ENCODE measurements at places on chromosomes 7 and 10. TPM values are rescaled to one million over a fixed set of nuclear protein-coding genes. Genes with fewer than 3 reads are reported as not detected.

GRCh38 chr10:112843623-112844022 is 106.4 kb upstream of the TCF7L2 start:
- no peak for DNase-seq

- DNase-seq = no peak
Observed at GRCh38 chr7:135251496-135252391, 18.1 kb downstream of the STRA8 start.

DNA sequence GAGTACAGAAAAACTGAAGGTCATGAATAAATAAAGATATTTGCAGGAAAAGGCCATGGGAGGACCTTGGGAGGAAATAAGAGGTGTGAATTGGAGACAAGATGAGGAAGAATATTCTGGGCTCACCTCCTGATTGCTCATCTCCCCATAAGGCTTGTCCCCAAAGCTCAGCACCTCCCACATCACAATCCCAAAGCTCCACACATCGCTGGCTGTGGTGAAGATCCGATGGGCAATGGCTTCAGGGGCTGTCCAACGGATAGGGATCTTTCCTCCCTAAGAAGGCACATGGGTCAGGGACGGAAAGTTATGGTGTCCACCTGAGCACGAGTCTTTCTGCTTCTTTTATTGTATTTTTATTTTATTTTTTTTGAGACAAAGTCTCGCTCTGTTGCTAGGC is 12.9 kb downstream of the ZYX start:
- DNase-seq = no peak

The SERPINE1 gene
- total RNA-seq = 0.32 TPM

- DNase-seq = no peak
Observed at GRCh38 chr10:86659161-86659691, 4.9 kb downstream of the OPN4 start.
